ENCODE measurements at places on chromosomes 13 and 19.

DNA sequence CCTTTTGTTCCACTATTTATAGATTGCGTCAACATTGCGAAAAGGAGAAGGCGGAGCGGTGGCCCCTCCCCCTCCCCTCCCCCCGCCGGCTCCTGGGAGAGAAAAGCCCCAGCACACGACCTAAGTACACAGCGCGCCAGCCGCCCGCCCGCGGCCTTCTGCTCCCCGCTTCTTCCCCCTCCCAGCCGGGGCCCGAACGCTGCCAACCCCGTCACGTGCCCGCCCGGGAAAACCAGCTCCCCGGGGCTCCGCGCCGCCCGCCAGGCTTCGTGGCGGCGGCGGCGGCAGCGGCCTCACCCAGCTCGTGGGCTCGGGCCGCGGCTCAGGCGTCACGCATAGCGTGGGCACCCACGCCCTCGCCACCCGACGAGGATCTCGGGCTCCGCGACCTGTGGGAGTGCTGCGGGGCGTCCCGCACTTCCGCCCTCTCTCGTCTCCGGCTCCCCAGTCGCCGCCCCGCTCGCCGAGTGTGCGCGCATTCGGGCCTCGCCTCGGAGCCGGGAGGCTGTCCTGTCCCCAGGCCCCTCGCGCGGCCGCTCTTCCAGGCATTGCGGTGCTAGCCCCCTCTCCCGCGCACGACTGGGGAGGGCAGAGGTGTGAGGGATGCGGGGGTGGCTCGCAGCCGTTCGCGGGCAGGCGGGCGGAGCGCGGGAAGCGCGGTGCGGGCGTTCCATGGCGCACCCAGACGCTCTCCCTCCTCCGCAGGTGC lies 110.5 kb downstream of the KCNRG start:
- peak; percentile 93 for DNase-seq

DNA sequence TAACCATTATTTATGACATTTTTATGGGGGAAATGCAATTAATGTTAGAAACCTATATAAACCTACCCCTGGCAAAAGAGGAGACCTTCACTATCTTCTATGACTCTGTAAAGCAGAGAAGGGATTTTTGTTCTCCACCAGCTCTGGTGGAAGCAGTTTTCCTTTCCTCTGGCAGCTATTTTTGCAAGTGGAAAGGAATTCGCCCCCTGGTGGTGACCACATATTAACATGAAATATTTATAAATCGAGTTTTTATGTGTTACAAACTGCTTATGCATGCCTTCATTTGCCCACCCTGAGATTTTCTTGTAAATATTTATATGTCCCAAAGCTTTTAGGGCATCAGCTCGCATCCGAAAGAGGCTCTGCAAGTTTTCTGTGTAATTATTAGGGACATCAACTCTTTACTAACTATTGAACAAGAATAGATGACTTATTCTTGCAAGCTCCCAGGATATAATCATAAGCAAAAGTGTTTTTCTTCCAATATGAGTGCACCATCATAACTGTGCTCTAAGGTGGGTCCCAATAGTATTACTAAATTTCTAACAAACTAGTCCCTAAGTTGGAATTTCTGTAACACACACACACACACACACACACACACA lies 62.4 kb downstream of the SERTM1 start:
- DNase-seq = peak; percentile 45

GRCh38 chr13:113001241-113002140 lies 32.5 kb downstream of the MCF2L start:
- DNase-seq = peak; percentile 84

- no peak for DNase-seq
These were observed 2.3 kb downstream of the FUT2 start for GRCh38 chr19:48698046-48698445.

DNA sequence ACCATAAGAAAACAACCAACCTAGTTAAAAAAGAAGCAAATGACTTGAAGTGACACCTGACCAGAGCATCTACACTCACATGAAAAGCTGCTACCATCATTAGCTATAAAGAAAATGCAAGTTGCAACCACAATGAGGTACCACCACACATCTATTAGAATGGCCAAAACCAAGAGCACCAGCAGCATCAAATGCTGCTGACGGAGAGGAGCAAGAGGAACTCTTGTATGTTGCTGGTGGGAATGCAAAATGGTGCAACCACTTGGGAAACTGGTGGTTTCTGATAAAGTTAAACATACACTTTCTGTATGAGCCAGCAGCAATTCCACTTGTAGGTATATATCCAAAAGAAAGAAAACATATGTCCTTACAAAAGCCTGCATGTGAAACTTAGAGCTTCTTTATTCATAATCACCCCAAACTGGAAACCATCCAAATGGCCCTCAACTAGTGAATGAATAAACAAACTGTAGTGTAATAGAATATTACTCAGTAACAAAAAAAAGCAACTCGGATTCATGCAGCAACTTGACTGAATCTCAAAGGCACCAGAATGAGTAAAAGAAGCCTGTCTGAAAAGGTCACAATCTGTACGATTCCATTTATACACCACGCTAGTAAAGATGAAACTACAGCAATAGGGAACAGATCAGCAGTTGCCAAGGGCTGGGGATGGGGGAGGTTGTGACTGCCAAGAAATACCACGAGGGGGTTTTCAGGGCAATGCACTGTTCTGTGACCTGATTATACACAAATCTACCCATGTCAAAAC lies 60.9 kb upstream of the RANBP3 start:
- DNase-seq = no peak

DNA sequence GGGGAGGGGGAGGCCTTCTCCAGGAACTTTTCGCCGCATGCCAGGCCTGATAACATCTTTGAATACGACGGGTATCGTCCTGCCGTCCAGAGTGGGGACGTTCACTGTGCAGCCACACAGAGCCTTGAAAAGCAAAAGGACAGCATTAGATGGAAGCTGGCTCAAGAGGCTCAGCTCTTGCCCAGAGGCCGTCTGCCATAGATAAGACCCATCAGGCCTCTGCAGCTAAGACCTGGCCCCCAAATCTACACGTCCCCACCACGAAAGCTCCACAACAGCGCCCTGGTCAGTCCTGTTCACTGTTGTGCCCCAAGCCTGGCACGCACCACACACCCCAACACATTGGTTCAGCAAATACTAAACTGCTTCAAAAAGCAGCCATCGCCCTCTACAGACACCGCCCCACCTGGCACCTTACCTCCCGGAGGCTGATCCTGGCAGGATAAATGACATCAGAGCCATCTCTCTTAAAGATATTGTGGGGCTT lies 2.1 kb downstream of the DNAJB1 start:
- peak; percentile 7 for DNase-seq

GRCh38 chr13:59354665-59355369 lies 808.9 kb downstream of the DIAPH3 start:
- DNase-seq = no peak

DNA sequence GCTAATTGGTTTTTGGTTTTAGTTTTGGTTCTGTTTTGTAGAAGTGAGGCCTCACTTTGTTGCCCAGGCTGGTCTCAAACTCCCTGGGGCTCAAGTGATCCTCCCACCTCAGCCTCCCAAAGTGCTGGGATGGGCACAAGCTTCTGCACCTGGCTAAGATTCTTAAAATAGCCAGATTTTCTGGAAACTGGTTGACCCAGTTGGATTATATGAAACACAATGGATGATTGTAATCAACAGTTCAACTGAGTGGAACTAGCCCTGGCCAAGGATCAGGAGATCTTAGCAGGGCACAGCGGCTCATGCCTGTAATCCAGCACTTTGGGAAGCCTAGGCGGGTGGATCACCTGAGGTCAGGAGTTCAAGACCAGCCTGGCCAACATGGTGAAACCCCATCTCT lies 29.6 kb upstream of the MRI1 start:
- no peak for DNase-seq

DNA sequence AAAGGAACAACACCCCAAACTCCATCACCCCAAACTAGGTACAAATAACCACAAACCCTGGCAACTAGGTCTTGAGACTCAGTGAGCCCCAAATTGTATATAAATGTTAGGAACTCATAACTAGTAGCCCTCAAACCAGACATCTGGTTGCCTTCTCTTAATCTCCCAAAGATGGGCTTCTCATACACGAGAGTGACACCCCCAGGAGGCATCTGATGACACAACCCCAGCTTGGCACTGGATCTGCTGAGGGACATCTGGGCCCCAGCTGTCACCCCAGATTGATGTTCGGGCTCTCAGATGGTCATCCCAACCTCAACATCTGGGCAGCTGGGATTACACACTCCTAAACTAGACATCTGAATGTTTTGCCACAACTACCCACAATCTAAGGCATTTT lies 14.8 kb downstream of the RABAC1 start:
- no peak for DNase-seq

DNA sequence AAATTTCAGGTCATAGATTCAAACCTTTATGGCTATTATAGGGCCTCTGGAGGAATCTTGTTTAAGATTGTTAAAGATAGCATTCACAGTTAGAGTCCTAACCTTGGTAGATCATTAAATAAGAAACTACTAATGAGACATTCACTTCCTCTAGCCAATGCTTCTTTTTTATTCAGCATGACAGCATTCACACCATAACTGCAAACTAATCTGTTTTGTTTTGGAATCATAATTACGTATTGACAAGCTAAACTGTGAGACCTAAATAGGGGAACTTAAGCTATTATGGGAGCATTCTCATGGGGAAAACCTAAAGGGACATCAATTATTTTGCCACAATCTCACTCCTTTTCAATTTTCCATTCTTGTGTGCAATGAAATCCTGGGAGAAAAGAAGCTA lies 653.8 kb downstream of the PCDH9 start:
- no peak for DNase-seq

DNA sequence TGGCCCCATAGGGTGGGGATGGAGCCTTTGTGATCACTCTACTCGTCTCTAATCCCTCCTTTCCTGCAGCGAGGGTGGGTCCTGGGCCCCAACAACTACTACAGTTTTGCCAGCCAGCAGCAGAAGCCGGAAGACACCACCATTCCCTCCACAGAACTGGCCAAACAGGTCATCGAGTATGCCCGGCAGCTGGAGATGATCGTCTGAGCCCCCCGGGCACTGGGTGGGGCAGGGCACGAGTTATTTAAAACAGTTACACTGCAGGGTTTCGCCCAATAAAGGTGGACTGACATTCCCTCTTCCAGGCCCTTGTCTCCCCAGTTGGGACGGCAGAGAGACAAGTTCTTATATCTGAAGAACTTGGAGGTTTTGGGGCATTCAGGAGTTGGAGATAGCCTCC lies 4.7 kb downstream of the GGN start:
- no peak for DNase-seq

DNA sequence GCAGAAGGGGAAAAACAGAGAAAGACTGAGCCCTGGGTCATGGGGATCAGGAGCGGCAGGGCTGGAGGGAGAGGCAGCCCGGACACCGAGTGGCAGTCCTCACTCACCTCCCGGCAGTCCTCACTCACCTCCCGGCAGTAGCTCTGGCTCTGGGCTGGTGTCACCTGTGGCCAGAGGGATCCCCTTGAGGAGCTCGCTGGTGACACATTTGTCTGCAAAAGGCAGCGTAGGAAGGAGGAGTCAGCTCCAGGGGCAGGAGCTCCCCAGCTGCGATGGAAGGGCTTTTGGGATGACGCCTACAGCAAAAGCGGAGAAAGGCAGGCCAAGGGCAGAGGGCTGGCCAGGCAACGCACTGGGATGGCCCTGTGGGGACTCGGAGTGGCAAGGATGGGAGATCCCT lies 739 bp downstream of the EIF3G start:
- no peak for DNase-seq

DNA sequence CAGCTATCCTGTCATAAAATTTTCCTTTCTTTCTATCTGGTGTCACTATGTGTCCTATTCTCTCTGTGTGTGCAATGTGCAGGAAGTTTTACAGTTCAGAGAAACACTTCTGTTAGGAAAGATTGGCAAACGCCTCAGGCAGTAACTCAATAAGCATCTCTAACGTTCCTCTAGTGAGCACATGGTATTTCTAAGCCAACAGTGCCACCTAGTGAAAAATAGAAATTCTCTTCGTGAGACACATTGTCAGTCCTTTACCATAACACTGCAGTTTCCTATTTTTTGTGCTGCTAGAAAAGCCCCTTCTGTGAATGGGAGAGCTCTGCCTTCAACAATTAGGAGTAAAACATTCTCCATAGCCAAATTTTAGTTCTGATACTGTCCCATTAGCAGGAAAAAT lies 50.7 kb downstream of the ZNF723 start:
- no peak for DNase-seq

DNA sequence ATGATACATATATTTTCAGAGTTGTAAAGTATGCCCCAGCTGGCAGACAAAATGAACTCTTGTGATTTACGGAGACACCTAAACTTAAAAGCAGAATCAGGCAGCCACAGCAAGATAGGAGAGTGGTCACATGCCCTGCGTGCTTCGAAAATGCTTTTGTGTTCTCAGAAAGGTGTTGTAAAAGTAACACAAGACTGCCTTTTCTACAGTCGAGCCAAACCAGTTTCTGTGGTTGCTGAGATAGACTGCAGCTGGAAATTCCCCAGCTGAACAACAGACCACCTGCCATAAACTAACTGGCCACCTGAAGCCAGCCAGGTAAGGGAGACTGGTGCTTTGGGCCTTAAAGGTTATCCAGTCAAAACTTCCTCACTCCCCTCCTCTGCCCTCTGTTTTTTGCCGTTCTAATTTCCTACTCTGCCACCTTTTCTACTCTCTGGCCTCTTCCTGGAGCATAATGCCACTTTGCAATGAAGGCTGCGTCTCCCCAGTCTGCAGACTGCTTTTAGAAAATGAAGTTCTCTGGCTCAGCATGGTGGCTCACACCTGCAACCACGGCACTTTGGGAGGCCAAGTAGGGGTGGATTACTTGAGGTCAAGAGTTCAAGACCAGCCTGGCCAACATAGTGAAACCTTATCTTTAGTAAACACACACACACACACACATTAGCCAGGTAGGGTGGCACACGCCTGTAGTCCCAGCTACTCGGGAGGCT lies 381.2 kb upstream of the SLITRK1 start:
- DNase-seq = no peak

DNA sequence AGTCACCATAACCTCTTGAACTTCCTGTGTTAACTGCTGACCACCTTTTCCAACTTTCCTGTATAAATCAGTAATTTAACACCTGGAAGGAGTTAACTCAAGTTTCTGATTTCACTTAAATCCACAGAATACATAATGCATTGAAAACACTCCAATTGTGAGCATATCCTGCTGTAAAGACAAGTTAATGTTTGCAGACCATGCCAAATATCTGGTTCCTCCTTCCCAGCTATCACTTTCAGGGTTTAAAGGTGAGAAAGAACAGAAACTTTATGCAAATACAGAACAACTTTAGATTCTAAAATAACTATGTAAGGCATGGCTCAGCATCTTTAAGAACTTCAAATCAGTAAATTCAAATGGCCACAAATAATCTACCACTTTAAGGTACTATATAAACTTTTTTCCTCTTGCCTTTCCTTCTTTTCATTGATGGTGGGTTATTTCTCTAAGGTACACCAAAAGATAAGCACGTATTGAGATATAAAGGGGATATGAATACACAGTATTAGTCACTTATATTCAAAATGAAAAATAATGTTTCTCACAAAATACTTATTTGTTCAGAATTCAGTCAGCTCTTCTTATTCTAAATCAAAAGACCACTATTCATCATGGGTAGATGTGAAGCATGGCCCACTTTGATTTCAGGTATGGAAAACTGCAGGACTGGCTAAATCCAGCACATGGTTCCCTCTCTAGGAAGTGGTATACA lies 6.6 kb upstream of the TPTE2 start:
- no peak for DNase-seq

- no peak for DNase-seq
These were observed 15.5 kb upstream of the KCNN1 start for GRCh38 chr19:17951157-17951989.
